ENCODE measurements at places on chromosomes 1 and 21. TPM values are rescaled to one million over a fixed set of nuclear protein-coding genes. Genes with fewer than 3 reads are reported as not detected.

DNA sequence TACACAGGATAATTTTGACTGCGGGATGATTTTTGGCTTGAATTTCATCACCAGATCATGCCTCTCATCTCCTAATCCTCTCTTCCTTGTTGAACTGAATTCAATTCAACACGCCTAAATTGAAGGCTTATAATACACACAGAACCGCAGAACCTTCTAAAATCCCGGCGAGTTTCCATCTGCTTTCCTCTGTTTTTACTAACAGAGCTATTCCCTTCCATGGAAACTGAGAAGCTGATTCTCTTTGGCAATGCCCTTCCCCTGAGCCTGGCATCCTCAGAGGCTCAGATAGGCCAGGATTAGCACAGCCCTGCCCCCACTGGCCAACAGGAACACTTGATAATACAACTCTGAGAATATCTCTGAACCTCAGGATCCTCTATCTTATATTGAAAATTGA lies 130.2 kb downstream of the CAPN8 start:
- peak; percentile 82 for DNase-seq

Gene RPE65
- 0.09 TPM for total RNA-seq

- DNase-seq = no peak
These were observed 130.1 kb upstream of the MAP1LC3C start for GRCh38 chr1:242128951-242129502.

Gene SPRR2A
- not detected for total RNA-seq

Gene HSD3B2
- not detected for total RNA-seq

GRCh38 chr1:104807590-104807989 lies 1057.9 kb downstream of the AMY1C start:
- no peak for DNase-seq

GRCh38 chr1:40421431-40422384 lies 28.6 kb upstream of the ZFP69B start:
- peak; percentile 10 for DNase-seq

Gene TRIM46
- 16.7 TPM for total RNA-seq

Gene TYW3
- total RNA-seq = 9.2 TPM

DNA sequence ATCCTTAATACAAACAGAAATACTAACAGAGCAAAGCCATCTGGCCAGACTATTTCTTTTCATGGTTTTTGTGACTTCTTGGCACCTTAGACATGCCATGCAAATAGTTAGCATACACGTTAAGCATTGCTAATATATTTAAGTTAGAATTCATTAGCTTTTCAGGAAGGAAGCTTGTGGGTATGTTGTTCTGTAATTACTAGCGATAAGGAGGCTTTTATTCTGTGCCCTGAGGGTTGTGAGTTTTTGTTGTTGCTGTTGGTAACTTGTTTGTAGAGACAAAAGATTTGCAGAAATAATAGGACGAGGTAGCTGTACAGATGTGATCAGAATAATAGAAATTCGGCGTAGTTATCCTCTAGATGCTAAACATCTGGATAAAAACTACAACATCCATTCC lies 305.3 kb downstream of the TM2D1 start:
- DNase-seq = no peak

Gene SYPL2
- 0.09 TPM for total RNA-seq

GRCh38 chr1:63982201-63982600 lies 208.4 kb downstream of the ROR1 start:
- DNase-seq = no peak

DNA sequence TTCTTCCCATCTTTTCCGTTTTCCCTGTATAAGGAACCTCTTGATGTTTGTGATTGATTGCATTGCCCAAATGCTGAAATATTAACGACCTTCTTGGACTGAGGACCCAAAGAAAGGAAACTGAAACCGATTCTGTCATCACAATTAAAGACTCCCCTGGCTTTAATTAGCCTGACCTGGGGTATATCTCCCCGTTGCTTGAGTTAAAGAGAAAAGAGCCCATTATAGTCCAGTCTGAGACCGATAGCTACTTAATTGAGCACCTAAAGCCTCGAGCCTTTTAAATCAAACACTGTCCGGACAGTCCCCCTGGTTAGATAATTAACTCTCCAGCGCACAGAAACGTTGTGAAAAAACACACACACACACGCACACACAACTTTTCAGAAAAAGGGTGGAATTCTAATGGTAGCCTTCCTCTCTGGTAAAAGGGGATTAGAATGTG lies 8.0 kb downstream of the LMO4 start:
- DNase-seq = no peak

Gene ADAM30
- total RNA-seq = not detected

Gene ACTL8
- total RNA-seq = not detected

DNA sequence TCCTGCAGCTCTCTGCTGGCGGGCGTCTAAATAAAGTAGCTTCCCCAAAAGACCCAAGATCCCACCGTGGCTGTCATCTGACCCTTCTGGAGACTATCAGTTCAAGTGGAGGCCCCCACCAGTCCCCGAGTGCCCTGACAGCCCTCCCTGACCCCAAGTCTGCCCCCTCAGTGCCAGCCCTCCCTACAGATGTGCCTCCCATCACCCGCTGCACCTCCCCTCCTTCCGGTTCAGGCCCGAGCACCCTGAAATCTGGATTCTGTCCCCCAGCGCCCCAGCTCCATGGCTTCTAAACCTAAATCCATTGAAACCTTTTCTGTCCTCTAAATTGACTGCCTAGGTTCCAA lies 595 bp downstream of the IL10RB start:
- DNase-seq = no peak

- DNase-seq = no peak
These were observed 302.8 kb upstream of the VAMP3 start for GRCh38 chr1:7468248-7468647.

Gene ATP6V1G3
- not detected for total RNA-seq

DNA sequence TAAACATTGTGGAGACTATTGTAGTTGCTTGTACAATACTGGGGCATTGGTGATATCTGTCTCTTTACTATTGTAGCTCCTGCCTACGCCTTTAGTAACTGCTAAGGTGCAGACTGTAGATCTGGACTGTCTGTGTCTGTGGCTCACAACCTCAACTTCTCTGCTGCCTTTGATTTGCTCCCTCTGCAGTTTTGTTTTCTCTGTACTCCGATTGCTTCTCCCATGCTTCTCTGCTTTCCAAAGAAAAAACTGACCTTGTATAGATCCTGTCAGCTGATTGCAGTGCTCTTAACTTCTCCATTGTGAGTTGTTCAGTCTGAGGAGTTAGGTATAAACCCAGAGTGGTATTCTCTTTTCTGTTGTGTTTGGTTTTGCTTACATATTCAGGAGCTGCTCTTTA lies 15.3 kb downstream of the MAGI3 start:
- DNase-seq = no peak

DNA sequence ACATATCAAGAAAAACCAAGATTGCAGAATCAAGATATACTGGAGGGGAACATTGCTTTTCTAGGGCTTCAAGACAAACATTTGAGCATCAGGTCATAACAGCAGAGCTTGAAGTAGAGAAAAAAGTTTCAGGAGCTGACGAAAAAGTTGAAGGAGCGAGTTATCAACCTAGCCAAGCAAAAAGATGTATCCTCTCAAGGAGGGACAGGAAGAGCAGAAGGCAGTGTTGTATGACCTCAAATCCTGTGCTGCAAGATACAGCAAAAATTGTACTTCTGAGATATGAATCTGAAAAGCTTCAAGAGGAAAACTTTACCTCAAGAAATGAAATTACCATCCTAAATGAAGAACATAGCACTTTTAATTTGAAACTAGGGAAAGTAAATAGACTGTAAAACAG lies 153.1 kb downstream of the AK5 start:
- no peak for DNase-seq
